ENCODE measurements at places on chromosomes 3 and 15.

GRCh38 chr3:124229420-124229819 lies 237.5 kb upstream of the ROPN1 start:
- no peaks in the 10 kb centered on the region for H3K27me3 ChIP-seq
- H3K27ac ChIP-seq = no peak overlapping the region
- H3K36me3 ChIP-seq = no peaks in the 10 kb centered on the region
- H3K4me1 ChIP-seq = no peaks in the 10 kb centered on the region

DNA sequence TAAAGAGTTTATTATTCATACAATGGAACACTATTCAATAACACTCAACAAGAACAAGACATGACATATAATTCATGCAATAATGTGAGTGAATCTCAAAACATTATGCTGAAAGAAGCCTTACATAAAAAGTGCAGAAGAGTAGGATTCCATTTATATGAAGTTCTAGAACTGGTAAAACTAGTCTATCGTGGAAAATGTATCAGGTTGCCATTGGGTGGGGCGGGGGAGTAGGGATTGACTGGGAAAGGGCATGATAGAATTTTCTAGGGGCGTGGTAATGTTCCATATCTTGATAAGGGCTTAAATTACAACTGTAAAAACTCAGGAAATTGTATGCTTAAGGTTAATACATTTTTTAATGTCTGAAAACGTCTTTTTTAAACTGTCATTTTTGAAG lies 247.9 kb downstream of the SATB1 start:
- H3K36me3 ChIP-seq = no peaks in the 10 kb centered on the region
- no peaks in the 10 kb centered on the region for H3K27me3 ChIP-seq
- no peak overlapping the region for H3K4me3 ChIP-seq
- no peaks in the 10 kb centered on the region for H3K4me1 ChIP-seq

- no peak for DNase-seq
- no peak overlapping the region for H3K27ac ChIP-seq
- H3K36me3 ChIP-seq = no peaks in the 10 kb centered on the region
- H3K27me3 ChIP-seq = no peaks in the 10 kb centered on the region
Measured at GRCh38 chr3:137335478-137335877, 377.7 kb downstream of the IL20RB start.

- H3K36me3 ChIP-seq = no peaks in the 10 kb centered on the region
- H3K4me1 ChIP-seq = peaks cover 6% of the 10 kb centered on the region
- no peak overlapping the region for H3K27ac ChIP-seq
- H3K27me3 ChIP-seq = no peaks in the 10 kb centered on the region
- H3K4me3 ChIP-seq = no peak overlapping the region
Measured at GRCh38 chr3:37511463-37511920, 337.1 kb upstream of the LRRFIP2 start.

GRCh38 chr3:39766433-39766832 lies 43.0 kb upstream of the MYRIP start:
- H3K36me3 ChIP-seq = no peaks in the 10 kb centered on the region
- no peaks in the 10 kb centered on the region for H3K27me3 ChIP-seq
- no peak overlapping the region for H3K27ac ChIP-seq
- no peak overlapping the region for H3K4me3 ChIP-seq
- peaks cover 3% of the 10 kb centered on the region for H3K4me1 ChIP-seq
- no peak for DNase-seq

DNA sequence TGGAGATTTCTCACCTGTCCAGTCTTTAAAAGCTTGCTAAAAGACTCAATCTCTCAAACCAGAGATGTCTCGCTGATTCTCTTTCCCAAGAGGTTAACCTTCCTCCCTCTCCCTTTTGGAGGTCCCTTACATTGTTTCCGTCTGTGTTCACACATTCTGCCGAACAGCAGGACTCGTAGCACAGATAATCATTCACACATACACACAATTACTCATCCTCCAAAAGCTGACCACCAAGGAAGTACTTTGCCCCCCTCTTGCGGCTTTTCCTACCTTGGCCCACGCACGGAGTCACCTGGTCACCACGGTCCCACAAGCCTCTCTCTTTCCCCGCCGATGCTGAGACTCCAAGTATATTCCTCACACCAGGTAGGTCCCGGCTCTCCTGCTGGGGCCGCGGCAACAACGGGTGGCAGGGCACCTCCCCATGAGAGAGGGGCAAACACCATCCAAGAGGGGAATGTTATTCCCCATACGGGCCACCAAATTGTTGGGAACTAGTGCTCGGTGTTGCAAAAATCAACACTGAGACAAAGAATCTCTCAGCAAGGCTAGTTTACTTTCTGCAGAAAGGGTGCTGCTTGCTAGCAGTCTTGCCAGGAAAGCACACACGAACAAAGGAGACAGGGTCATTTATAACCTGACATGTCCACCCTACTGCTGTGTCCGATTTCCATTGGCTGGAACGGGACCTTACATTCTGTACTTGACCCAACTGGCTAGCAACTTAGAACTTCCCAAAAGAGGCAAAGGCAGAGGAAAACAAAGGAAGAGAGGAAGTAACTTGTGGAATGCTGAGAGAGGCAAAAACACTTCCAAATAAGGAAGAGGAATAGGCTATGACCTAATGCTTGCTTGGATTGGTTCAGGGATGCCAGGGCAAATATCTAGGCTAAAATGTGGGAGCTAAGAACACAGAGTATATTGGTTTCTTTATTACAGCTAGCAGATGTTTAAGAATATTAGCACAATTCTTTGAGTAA lies 102.1 kb upstream of the NECTIN3 start:
- H3K36me3 ChIP-seq = no peaks in the 10 kb centered on the region
- no peaks in the 10 kb centered on the region for H3K4me1 ChIP-seq
- no peak for DNase-seq
- no peak overlapping the region for H3K27ac ChIP-seq

- no peak overlapping the region for H3K27ac ChIP-seq
- H3K36me3 ChIP-seq = no peaks in the 10 kb centered on the region
- H3K27me3 ChIP-seq = no peaks in the 10 kb centered on the region
- no peak overlapping the region for H3K4me3 ChIP-seq
- H3K4me1 ChIP-seq = no peaks in the 10 kb centered on the region
Measured at GRCh38 chr15:91289324-91289723, 189.3 kb downstream of the SV2B start.

DNA sequence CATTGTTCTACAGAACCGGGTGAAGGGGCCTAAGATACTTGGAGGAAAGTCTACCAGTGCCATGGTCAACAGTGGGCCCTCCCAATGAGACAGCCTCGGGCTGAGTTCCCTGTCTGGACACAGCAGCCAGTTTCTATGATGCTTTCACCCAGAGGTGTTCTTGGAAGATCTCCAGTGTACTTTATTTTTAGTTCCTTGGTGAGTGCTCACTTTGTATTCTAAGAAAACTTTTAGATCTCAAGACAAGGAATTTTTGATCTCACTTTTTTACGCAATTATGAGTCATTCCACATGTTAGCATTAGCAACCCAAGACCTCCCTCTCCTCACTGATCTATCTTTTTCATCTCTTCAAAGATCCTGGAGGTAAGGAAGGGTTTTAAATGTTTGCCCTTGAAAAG lies 287.7 kb downstream of the RORA start:
- H3K4me3 ChIP-seq = no peak overlapping the region
- DNase-seq = no peak
- H3K4me1 ChIP-seq = peaks cover 5% of the 10 kb centered on the region
- H3K27me3 ChIP-seq = no peaks in the 10 kb centered on the region
- H3K27ac ChIP-seq = no peak overlapping the region

- no peaks in the 10 kb centered on the region for H3K36me3 ChIP-seq
- no peak overlapping the region for H3K27ac ChIP-seq
- DNase-seq = no peak
- H3K27me3 ChIP-seq = no peaks in the 10 kb centered on the region
- no peaks in the 10 kb centered on the region for H3K4me1 ChIP-seq
- H3K4me3 ChIP-seq = no peak overlapping the region
Measured at GRCh38 chr15:70055601-70056051, 42.1 kb downstream of the TLE3 start.

DNA sequence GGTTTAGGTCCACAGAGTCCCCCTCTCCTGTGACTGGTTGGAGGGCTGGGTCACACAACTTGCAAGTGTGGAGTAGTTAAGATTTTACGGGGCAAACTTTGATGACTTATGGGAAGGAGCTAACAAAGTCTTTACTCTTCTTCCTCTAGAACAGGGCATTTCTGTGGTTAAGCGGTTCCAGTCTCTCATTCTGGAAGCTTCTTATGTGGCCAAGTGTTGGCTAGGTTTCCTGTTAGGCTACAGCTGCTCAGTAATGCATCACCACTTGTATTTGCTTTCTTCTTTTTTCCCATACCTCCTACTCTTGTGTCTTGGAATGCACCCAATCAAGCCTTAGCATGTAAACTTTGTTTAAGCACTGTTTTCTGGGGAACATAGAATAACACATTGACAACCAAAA lies 100.6 kb upstream of the PLAAT1 start:
- H3K4me1 ChIP-seq = no peaks in the 10 kb centered on the region
- no peak overlapping the region for H3K27ac ChIP-seq
- no peaks in the 10 kb centered on the region for H3K27me3 ChIP-seq

GRCh38 chr3:104396974-104397669 lies 969.6 kb upstream of the ALCAM start:
- no peaks in the 10 kb centered on the region for H3K4me1 ChIP-seq
- H3K27me3 ChIP-seq = no peaks in the 10 kb centered on the region
- no peak overlapping the region for H3K27ac ChIP-seq
- H3K36me3 ChIP-seq = no peaks in the 10 kb centered on the region

DNA sequence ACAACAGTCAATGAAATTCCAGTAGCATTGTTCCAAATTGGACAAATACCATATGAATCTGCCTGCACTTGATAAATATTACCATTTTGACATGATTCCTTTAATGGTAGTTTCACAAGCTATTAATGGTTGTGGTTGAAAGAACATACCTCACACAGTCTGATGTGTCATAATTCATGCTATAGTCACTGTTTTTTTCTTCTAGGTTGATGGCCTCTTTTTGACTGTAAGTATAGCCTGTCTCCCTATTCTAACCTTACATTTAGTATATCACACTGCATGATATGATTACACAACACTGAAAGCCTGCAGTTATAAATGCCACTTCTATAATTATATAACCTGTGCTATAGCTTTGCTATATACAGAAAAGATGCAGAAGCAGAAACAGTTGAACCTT lies 834.1 kb downstream of the NSUN3 start:
- H3K27me3 ChIP-seq = no peaks in the 10 kb centered on the region
- H3K27ac ChIP-seq = no peak overlapping the region
- DNase-seq = no peak
- no peaks in the 10 kb centered on the region for H3K36me3 ChIP-seq
- no peaks in the 10 kb centered on the region for H3K4me1 ChIP-seq
- no peak overlapping the region for H3K4me3 ChIP-seq

- H3K4me1 ChIP-seq = no peaks in the 10 kb centered on the region
- no peak overlapping the region for H3K27ac ChIP-seq
- no peak overlapping the region for H3K4me3 ChIP-seq
- no peaks in the 10 kb centered on the region for H3K36me3 ChIP-seq
- no peak for DNase-seq
- H3K27me3 ChIP-seq = no peaks in the 10 kb centered on the region
Measured at GRCh38 chr15:101773496-101774100, 29.7 kb upstream of the OR4F6 start.

- no peak overlapping the region for H3K4me3 ChIP-seq
- no peak for DNase-seq
- no peaks in the 10 kb centered on the region for H3K27me3 ChIP-seq
- H3K27ac ChIP-seq = no peak overlapping the region
- no peaks in the 10 kb centered on the region for H3K36me3 ChIP-seq
Measured at GRCh38 chr3:15556512-15556911, 35.0 kb upstream of the COLQ start.

DNA sequence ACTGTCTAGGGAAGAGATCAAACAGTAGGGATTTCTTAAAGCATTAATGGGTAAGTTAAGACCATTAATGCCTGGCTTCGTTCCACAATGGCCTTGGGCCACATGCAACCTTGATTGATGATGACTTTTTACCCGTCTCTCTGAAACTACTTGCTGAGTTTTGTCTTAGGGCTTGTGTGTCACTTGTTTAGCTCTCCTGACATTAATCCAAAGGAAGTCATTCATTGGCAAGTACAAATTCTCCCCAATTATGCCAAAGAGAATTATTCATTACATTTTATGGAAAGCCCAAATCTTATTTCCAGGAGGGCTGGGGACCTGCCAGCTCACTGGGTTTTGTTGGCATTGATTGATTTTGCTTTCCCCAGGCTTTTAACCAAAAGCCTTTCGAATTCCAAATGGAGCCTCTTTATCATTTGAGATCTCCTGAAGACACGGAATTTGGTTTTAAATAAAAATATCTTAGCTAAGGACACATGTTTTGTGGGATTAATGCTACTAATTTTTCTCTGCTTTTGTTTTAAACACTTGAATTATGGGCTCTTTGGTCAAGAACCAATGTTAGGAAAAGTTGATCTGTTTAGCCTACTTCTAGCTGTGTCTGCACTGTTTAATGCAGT lies 40.7 kb downstream of the SERPINI1 start:
- H3K36me3 ChIP-seq = no peaks in the 10 kb centered on the region
- DNase-seq = no peak
- H3K27ac ChIP-seq = no peak overlapping the region
- H3K27me3 ChIP-seq = no peaks in the 10 kb centered on the region
- H3K4me3 ChIP-seq = no peak overlapping the region

- H3K4me3 ChIP-seq = no peak overlapping the region
- H3K27me3 ChIP-seq = no peaks in the 10 kb centered on the region
- peaks cover 7% of the 10 kb centered on the region for H3K4me1 ChIP-seq
- H3K27ac ChIP-seq = no peak overlapping the region
Measured at GRCh38 chr15:89018207-89018606, 70.0 kb upstream of the ABHD2 start.

GRCh38 chr3:142007710-142008399 lies 131.4 kb downstream of the ATP1B3 start:
- no peaks in the 10 kb centered on the region for H3K4me1 ChIP-seq
- H3K27me3 ChIP-seq = no peaks in the 10 kb centered on the region
- DNase-seq = no peak

- no peaks in the 10 kb centered on the region for H3K36me3 ChIP-seq
- no peaks in the 10 kb centered on the region for H3K27me3 ChIP-seq
- no peak overlapping the region for H3K27ac ChIP-seq
- H3K4me3 ChIP-seq = no peak overlapping the region
- DNase-seq = peak; percentile 42
- H3K4me1 ChIP-seq = peaks cover 3% of the 10 kb centered on the region
Measured at GRCh38 chr3:149717391-149718056, 34.8 kb downstream of the COMMD2 start.

- H3K27ac ChIP-seq = no peak overlapping the region
- DNase-seq = no peak
- H3K4me1 ChIP-seq = no peaks in the 10 kb centered on the region
- H3K4me3 ChIP-seq = peak overlapping the region; percentile 36
Measured at GRCh38 chr3:114758831-114759699, 388.0 kb downstream of the ZBTB20 start.

GRCh38 chr3:27880969-27881892 lies 159.1 kb upstream of the EOMES start:
- H3K4me1 ChIP-seq = peaks cover 2% of the 10 kb centered on the region
- no peak for DNase-seq
- H3K4me3 ChIP-seq = no peak overlapping the region
- H3K27ac ChIP-seq = no peak overlapping the region

- peaks cover 6% of the 10 kb centered on the region for H3K4me1 ChIP-seq
- no peaks in the 10 kb centered on the region for H3K27me3 ChIP-seq
- H3K4me3 ChIP-seq = no peak overlapping the region
Measured at GRCh38 chr3:99706410-99706809, 68.0 kb downstream of the COL8A1 start.

GRCh38 chr3:134445636-134446035 lies 40.1 kb downstream of the ANAPC13 start:
- H3K4me3 ChIP-seq = no peak overlapping the region
- H3K27ac ChIP-seq = no peak overlapping the region
- no peaks in the 10 kb centered on the region for H3K27me3 ChIP-seq
- no peaks in the 10 kb centered on the region for H3K4me1 ChIP-seq
- no peaks in the 10 kb centered on the region for H3K36me3 ChIP-seq
